ENCODE measurements at places on chromosomes 5 and 9.

- no peak for DNase-seq
Measured at GRCh38 chr5:73488806-73489205, 9.4 kb upstream of the BTF3 start.

GRCh38 chr9:127159325-127159801, 36.9 kb upstream of the ANGPTL2 start:
- DNase-seq, result peak; percentile 7

DNA sequence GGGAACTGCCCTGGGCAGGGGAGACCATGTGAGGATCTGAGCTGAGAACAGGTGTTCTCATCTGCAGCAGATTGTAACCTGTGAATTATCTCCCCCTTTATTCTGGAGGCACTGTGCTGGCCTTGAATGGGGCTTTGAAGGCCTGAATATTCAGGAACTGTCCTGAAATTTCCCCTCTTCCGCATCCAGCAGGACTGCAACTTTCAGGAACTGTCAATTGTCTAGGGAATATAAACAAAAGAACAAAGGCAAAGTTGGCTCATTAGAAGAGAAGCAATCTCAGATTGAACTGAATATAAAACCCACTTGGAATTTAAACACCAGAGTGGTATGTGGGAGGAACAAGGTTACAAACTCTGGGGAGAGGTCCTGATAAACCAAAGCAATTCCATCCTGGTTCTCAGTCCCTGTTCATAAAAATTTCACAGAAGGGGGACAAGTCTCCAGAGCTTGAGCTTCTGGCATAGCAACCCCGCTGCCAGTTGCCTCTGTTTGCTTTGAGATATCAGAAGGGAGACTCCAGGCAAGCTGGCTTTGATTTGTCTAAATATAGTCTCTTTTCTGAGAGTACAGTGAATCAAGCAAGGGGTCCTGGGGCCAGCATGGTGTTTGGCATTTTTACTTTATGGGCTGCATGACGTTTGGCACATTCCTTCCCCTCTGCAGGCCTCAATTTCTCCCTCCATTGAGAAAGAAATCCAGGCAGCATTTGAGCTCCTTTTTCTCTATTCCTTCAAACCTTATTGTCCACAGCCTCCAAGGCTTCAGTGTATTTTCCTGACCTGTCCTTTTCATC, 47.5 kb downstream of the ADRB2 start:
- no peak for DNase-seq

GRCh38 chr5:53381-54174, 38.4 kb upstream of the PLEKHG4B start:
- no peak for DNase-seq

GRCh38 chr5:57332361-57332760, 150.2 kb downstream of the ACTBL2 start:
- DNase-seq, result no peak

DNA sequence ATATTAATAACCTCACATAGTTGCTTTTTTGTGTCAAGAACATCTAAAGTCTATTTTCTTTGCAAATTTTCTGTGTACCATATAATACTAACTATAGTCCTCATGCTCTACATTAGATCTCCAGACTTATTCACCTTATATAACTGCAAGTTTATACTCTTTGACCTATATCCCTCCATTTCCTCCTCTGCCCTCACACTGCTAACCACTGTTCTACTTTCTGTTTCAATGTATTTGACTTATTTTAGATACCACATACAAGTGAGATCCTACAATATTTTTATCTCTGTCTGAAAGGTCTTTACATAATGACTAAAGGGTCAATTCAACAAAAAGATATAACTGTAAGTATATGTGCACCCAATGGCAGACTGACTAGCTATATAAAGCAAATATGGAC, 789.7 kb upstream of the ZNF608 start:
- no peak for DNase-seq

DNA sequence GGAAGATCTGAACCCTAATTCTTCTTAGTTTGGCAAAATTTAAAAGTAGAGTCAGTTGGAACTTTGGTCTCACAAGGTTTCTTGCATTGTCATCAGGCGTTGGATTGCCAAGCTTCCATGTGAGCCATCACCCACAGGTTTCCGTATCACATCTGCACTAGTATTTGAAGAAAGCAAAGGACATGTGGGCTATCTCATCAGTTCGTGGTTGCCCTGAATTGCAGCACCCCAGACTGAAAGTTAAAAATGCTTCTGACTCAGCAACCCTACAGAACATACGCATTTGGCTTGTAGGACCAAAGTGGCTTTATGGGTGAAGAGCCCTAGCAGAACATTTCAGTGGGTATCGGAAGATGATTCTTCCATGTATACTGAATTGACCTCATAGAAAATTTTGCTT, 358.0 kb downstream of the ENC1 start:
- DNase-seq, result no peak

- DNase-seq, result peak; percentile 6
Measured at GRCh38 chr9:127505396-127506116, 54.2 kb downstream of the LRSAM1 start.

- DNase-seq, result no peak
Measured at GRCh38 chr5:177123789-177124485, 9.6 kb upstream of the NSD1 start.

DNA sequence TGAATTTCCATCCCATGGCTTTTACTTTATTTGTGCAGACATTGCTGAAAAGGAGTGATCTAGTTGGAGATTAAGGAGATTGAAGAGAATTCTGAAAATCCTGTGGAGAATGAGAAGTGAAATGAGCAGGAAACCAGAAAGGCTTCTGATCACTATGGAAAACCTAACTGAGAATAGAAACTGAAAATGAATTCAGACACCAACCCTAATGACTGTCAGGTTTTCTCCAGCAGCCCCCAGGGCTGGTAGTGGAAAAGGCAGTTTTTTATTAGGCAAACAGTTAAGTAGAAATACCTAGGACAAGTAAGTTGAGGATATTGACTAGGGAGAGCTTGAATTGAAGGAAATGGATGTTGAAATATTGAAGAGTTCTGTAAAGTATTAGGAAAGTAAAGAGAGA, 14.7 kb upstream of the ARRDC3 start:
- no peak for DNase-seq

- no peak for DNase-seq
Measured at GRCh38 chr5:102664616-102665335, 90.3 kb upstream of the PAM start.

DNA sequence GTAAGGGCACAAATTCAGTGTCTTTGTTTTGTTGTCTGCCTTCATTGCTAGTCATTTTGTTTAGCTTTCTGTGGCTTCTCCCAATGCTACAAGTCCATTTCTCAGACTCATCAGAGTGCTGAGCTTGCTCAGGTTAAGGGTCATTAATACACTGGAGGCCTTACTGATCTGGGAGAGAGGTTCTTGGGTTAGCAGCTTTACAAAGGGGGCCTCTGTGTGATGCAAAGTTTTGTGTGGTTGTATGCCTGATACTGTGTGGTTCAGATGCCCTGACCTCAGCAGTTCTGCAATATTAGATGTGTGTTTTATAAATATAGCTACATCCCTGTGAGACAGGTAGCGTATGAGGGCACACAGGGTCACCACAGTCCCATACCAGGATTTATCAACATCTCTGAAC, 34.8 kb upstream of the SMARCA2 start:
- DNase-seq, result no peak

- DNase-seq, result no peak
Measured at GRCh38 chr9:126205845-126206498, 120.7 kb upstream of the MVB12B start.

DNA sequence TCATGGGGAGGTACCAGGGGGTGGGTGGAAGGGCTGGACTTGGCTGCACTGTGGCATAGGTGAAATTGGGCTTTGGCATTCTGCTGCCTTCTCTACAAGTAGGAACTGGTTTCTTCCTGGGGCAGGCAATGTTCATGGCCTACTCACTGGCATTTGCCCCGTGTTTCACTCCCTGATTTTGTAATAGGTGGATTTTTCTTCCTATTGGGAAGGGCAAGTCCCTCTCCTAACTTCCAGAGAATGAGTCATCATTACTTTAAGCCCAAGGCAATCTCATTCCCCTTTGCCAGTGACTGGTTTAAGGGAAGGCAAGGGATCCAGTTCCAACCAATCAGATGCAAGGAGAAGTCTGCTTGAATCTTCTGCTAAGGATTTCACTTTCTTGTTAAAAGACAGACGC, 67.9 kb upstream of the ANKRD55 start:
- no peak for DNase-seq

GRCh38 chr9:18263377-18263776, 210.6 kb upstream of the ADAMTSL1 start:
- no peak for DNase-seq

DNA sequence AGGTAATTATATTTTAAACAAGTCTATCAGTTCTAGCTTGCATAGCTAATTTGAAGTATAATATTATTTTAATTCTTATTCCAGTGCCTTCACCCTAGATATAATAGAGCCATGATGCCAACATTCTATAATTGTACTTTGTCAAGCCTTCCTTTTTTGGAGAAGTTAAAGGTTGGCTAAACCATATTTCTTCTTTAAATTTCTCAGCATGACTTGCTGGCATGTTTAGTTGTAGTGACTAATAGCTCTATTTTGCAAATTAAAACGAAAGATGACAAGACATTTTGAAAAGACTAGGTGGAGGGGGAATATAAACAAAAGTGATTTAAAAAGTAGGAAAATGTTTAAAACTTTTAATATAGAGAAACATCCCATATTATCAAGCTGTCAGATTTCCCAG, 400.7 kb downstream of the PSAT1 start:
- DNase-seq, result no peak

- no peak for DNase-seq
Measured at GRCh38 chr5:103464835-103465484, 97.6 kb downstream of the NUDT12 start.

DNA sequence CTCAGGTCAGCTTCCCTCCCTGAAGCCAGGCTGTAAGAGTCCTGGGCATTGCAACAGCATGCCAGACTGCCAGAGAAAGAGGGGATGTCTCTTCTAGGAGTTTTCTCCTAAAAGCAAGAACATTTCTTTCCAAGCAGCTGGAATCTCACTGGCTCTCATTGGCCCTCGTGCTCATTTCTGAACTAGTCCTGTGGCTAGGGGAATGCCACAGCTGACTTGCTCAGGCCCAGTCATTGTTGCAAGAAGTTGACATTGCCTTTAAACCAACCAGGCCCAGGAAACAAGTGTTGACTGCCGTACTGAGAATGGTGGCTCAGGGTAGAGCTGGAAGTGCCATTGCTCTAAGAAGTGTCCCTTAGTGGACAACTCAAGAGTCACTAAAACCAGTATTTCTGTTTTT, 15.0 kb upstream of the CEP120 start:
- DNase-seq, result no peak

DNA sequence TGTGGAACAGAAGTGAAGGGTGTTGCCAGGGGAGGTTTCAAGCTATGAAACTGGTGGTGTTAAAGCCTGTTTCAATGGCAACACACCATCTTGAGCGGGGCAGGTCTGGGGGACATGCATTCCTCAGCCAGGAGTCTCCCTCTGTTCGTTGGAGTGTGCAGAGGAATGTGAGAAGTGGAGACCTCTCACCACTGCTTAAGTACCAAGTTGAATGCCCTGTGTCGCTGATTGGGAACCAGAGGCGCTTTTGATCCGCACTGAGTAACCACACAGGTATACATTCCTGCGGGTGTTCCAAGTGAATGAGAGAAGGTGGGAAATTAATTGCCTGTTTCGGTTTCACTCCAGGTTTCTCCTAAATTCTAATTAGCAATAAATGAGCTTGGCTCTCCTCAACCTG, 99.4 kb downstream of the LIX1 start:
- no peak for DNase-seq

GRCh38 chr9:137267933-137268355, 9.6 kb upstream of the TOR4A start:
- DNase-seq, result no peak

DNA sequence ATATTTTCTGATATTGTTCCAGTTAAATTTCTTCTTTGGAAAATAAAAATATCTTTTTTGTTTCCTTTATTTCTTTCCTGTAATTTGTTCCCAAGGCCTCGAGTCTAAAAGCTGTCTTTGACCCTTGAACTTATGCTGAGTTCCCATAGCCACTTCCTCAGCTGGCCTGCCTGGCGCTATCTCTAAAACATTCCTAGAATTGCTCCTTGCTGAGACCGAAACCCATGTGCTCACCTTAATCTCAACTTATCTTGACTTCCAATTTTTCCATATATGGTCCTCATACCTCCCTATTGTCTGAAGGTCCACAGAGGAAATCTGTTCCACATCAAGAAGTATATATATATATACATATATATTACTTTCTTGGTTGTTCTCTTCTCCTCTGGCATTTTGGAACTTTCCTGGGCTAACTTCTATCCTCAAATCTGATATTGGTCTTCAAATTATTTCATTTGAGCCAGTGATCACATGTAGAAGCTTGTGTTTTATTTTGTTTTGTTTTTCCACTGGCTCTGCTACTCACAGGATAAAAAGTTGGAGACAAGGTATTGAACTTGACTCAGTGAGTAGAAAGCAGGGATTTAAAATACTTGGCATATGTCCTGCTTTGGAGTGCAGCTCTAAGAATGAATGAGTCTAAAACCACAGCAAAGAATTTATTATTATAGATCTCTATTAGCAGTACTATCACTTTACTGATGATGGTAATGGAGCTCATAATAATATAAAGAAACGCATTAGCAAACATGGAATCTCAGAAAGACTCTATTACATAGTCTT, 45.2 kb downstream of the ENC1 start:
- DNase-seq, result no peak

GRCh38 chr5:111072949-111073682, 1.6 kb downstream of the TSLP start:
- no peak for DNase-seq

GRCh38 chr5:135075621-135076020, 41.6 kb upstream of the PITX1 start:
- no peak for DNase-seq

DNA sequence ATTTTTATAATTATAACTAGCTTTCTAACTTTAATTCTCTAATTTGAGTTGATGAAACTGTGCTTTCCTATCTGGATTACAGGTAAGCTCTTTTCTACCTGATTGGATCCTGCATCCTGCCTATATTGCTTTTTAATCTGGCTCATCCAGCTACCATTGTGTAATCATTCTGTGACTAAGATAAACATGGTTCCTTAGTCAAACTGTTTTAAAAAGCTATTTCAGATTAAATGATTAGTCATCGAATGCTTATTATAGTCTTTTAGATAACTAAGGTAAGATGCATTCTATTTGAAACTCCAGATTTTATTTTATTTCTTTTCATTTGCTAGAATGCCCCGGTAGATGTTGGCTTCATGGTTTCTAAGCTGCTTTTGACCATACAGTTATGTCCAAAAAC, 50.7 kb downstream of the ICE1 start:
- no peak for DNase-seq

DNA sequence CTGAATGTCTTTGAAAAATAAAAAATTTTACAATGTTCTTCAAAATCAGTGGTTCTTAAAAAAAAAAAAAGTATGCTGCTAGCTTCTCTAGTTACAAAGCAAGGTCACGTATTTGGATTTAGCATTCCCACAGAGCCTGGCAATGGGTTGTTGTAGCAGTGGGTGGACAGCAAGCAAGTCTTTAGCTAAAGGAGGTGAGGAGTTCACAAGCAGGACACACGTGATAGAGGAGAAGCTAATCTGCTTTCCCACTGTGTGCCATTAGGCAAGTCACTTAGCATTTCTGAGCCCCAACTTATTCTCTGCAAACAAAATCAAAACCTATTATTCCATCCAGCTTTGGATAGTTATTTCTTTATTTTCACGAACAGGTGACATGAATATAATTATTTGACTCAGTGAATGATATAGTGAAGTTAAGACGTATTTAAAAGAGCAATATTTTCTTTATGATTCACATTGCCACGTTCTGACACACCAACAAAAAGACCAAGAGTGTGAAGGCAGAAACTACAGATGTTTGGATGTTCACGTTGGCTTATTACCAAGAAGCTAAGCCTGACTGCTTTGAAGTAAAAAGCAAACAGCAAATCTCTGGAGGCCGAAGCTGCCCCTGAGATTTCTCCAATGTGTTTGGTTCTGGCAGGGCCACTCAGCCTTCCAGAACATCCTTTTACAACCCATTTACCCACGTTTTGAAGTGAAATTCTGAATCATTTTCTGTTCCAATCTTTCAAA, 612.1 kb upstream of the CDH6 start:
- DNase-seq, result no peak

Data from NK-92 treated with Interleukin-12 subunit alpha and Interleukin-12 subunit beta, amount 100 ng/mL, for 24 hours (cell line).